RKO (cell line): ENCODE measurements at places on chromosomes 16 and 17.

GRCh38 chr17:75640556-75641119 lies 7.4 kb downstream of the SMIM5 start:
- DNase-seq = no peak

- DNase-seq = no peak
These were observed 37.2 kb downstream of the CCDC182 start for GRCh38 chr17:57707892-57708291.

DNA sequence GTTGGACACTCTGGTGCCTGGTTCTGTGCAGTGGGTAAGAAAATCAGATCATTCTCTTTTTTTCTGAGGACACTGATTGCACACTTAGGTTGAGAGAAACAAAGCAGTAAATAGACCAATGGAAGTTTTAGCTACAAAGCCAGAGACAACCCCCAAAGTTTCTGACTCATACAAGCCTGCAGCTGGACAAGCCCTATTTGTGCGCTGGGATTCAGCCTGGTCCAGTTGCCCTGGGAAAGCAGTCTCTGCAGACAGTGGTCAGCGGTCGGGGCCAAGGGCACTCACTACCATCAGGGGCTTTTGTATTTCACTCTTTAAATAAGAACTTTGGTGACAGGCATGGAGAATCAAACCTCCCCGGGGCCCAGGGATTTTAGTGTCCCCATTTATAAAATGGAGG lies 6.0 kb upstream of the RHBDL3 start:
- peak; percentile 47 for DNase-seq

DNA sequence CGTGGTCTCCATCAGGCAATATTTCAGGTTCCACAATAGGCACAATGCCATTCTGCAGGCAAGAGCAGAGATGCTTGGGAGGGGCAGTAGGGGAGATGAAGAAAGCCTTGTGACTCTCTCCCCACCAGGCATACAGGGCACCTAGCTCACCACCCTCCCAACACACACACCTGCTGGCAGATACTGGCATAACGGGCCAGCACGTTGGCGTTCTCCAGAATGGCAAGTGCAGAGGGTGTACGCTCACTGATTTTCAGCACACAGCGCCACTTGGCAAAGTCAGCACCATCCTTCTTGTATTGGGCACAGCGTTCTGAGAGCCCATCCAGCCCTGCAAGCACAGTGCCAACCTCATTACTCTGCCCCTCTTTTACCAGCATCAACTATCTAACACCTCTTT lies 2.2 kb downstream of the ALDOC start:
- DNase-seq = no peak

GRCh38 chr16:27985981-27986380 lies 77.5 kb downstream of the GSG1L start:
- no peak for DNase-seq
